ENCODE measurements at places on chromosomes 1 and 21. TPM values are rescaled to one million over a fixed set of nuclear protein-coding genes. Genes with fewer than 3 reads are reported as not detected.

IGSF9 gene
- not detected for total RNA-seq

ELAPOR1 gene
- total RNA-seq = 0.32 TPM

PTGFR gene
- 1.1 TPM for total RNA-seq

NCMAP gene
- not detected for total RNA-seq

CELA2A gene
- not detected for total RNA-seq

LENEP gene
- not detected for total RNA-seq

RXFP4 gene
- total RNA-seq = not detected

TRABD2B gene
- not detected for total RNA-seq

USH2A gene
- not detected for total RNA-seq

KCNJ9 gene
- total RNA-seq = not detected

NECTIN4 gene
- 0.15 TPM for total RNA-seq

UBE2U gene
- total RNA-seq = not detected

C1orf105 gene
- total RNA-seq = not detected

MOB3C gene
- 12.3 TPM for total RNA-seq

MSH4 gene
- under 0.01 TPM for total RNA-seq

RHOC gene
- 1,062 TPM for total RNA-seq

RGSL1 gene
- total RNA-seq = not detected

OR2T33 gene
- total RNA-seq = not detected

ALPL gene
- total RNA-seq = not detected

CCDC24 gene
- 1.9 TPM for total RNA-seq

S100A2 gene
- 4.0 TPM for total RNA-seq

SMPDL3B gene
- 0.15 TPM for total RNA-seq

PLA2G2A gene
- total RNA-seq = not detected

CLIC6 gene
- not detected for total RNA-seq

LEFTY2 gene
- not detected for total RNA-seq

EPHX1 gene
- 7.9 TPM for total RNA-seq

RPTN gene
- not detected for total RNA-seq

SHISAL2A gene
- not detected for total RNA-seq

KCNJ10 gene
- total RNA-seq = not detected

OR6N2 gene
- not detected for total RNA-seq

NPHS2 gene
- total RNA-seq = not detected

OR2T5 gene
- not detected for total RNA-seq

F13B gene
- not detected for total RNA-seq

BMP8A gene
- total RNA-seq = 0.32 TPM

ITGB2 gene
- total RNA-seq = under 0.01 TPM

TSPAN2 gene
- 3.6 TPM for total RNA-seq

EFNA1 gene
- total RNA-seq = 96.1 TPM

PSMD4 gene
- 255 TPM for total RNA-seq

Measured in epithelial cell of umbilical artery (primary cell).